Activated CD4-positive, CD25-positive, alpha-beta regulatory T cell treated with anti-CD3 and anti-CD28 coated beads, Interleukin-2, amount 50 U/mL, for 72 hours (primary cell): ENCODE measurements at places on chromosomes 5 and 9.

- no peak for DNase-seq
These were observed 1.5 kb downstream of the RMRP start for GRCh38 chr9:35656348-35656747.

DNA sequence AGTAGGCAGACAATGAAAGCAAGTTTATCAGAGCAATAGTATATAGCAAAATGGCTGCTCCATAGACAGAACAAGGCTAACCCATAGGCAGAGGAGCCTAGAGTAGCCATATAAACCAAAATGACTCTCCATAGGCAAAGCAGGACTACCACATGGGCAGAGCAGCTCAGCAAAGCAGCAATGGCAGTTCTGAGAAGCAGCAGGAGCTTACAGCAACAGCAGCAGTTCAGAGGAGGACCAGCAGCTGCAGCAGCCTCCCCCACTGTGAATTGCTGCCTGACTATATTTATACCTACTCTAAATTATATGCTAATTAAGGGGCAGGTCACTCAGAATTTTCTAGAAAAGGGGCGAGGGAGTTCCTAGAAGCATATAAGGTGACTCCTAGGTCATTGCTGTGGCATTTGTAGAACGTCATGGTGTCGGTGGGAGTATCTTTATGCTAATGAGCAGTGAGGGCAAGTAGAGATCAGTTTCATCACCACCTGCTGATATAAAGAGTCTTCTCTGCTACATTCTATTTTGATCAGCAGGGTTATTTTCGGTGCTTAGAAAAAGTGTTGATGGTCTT is 1115.5 kb downstream of the DTWD2 start:
- no peak for DNase-seq

DNA sequence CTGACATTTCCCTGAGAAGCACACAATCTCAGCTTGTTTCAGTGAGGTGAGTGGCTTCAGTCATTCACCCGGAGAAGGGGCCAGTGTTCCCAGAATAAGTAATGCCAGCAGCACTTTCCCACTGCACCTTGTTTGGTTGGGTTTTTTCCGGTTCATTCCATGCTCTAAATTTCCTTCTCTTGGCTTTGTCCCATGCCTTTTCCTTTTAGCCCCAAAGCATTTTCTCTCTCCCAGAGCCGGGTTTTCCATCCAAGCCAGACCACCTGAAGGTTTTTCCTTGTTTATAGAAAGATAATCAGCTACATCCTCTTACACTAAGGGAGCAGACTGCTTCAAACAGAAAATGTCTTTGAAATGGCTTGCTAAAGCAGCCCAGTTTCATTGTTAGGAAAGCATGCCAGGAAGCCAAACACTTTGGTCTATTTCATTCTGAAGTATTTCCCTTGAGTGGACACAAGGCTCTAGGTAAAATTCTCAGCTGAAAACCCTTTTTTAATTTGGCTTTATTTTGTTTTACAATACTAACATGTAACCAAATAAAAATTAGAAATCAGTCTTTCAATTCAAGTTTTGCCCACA is 501.6 kb downstream of the DTWD2 start:
- DNase-seq, result no peak

- DNase-seq, result no peak
These were observed 17.0 kb downstream of the ERAP2 start for GRCh38 chr5:96893342-96893741.

DNA sequence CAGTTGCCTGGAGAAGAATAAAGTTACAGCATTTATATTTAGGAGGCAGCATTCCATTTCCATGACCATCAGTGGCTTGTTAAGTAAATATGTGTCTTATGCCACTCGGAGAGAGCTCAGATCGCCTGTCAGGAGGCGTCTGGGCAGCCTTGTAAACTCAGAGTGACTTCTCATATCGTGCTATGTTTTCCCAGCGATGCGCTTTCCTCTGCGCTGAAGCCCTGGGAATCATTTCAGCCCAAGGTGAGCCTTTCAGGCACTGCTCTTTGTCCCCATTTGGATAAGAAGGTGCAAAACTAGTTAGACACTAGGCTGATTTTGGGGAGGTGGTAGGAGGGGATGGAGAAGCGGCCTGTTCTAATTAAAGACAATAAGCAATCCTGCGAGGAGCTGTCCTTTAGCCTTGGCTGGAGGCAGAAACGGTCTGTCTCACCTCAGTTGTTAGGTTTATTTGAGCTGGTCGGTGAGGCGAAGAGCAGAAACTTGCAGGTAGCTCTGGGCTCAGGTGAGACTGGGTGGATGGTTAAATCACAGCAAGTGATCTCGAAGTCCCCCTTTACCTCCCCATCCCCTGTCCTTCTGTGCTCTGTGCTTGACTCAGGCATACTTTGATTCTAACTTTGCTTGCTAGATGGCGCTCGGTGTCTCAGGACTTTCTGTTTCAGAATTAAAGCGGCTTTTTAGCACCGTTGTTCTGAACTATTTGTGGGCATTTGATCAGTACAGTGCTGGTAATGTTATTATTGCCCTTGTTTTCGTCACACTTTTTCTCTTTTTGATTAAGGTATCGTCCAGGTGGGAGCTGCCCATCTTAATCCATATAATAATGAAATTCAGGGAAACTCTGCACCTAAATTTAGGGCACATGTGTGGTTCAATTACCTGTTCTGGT is 24.6 kb downstream of the NR2F1 start:
- DNase-seq, result no peak

DNA sequence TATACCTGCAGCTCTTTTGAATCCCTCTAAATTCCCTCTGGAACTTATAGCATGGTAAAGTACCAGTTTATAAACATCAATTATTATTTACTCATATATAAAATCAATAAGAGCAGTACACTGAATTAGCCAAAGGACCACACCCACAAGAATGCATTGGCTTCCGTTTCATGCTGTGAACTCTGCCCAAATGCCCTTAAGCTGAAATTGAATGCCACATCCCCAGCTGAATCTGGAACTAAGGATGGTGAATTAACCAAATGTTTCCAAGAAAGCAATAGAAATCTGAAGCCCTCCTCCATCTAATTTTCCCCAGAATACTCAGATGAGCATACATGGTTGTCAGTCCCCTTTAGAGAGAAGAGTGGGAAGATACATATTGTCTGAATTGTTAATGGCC is 436.4 kb upstream of the FTMT start:
- DNase-seq, result no peak

DNA sequence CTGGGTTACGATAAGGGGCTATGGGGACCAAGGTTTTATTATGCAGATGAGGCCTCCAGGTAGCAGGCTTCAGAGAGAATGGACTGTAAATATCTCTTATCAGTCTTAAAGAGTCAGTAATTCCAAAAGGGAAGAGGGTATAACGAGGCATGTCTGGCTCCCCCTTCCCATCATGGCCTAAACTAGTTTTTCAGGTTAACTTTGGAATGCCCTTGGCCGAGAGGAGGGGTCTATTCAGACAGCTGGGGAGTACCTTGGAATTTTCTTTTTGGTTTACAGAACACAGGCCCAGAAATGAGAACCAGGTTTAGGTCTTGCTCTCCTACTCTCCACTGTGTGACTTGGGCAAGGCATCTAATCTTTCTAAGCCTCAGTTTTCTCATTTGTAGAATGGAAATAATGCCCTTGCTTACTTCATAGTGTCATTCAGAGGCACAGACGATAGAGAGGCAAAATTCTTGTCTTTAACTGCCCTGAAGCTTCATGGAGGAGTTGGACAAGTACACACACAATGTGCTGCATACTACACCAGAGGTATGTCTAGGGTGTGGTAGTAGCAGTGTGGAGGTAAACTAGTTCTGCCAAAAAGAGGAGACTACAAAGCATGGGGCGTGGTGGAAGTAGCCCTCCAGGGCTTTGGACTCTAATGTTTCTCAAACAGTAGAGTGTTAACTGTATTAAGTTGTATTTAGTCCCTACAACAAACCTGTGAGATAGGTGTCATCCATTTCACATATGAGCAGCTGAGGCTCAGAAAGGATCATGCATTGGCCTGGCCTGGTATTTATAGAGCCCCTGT is 45.5 kb downstream of the IRF1 start:
- DNase-seq, result no peak

GRCh38 chr9:22050924-22051323 is 41.8 kb upstream of the CDKN2B start:
- DNase-seq, result no peak

DNA sequence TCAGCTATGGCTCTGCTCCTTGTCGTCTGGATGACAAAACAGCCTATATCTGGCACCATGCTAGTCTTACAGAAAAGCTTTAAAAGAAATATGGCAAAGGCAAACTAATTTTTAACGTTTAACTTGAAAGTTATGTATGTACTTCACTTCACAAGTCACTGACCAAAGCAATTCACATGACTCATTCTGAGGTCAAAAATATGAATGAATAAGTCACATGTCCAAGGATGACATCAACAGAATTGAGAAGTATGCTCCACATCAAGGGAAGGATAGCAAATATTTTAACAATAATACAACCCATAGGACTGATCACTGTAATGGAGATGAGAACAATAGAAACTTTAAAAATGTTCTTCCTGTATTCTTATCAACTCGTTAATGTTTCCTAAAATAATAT is 1072.6 kb upstream of the NUDT12 start:
- DNase-seq, result no peak

- DNase-seq, result no peak
These were observed 777 bp downstream of the GPSM1 start for GRCh38 chr9:136328011-136328621.

DNA sequence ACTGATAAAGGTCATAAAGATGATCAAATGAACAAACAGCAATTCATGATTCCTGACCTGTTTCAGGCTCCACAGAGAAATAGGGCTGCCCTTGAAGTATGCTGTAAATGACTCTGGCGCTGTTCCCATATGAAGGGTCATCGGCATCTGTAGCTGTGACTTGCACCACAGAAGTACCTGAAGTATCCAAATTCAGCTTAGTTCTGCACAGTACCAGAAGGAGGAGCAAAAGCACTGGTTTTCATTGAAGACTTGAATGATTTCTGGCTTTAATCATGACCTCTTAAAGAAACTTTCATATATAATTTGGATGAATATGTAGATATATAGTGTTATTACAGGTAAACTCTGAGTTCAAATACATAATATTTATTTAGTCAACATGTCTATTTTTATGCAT is 109.1 kb downstream of the CDH10 start:
- no peak for DNase-seq

DNA sequence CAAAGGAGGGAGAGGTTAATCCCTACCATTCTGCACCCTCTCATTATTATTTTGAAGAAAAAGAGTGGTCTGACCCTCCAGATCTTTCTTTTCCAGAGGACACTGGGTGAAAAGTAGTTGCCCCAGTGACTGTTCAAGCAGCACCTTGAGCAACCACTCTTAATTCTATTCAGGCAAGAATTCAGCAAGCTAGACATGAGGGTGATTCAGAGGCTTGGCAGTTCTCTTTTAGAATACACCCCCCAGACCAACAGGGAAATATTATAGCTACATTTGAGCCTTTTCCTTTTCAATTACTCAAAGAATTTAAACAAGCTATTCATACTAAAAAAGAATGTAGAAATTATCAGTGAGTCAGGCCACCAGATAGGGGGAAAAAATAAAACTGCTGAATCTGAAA is 178.3 kb downstream of the MRPS30 start:
- DNase-seq, result no peak

- no peak for DNase-seq
These were observed 2.8 kb upstream of the FAM193B start for GRCh38 chr5:177557041-177557647.

GRCh38 chr5:103207011-103207410 is 51.6 kb upstream of the MACIR start:
- DNase-seq, result no peak

DNA sequence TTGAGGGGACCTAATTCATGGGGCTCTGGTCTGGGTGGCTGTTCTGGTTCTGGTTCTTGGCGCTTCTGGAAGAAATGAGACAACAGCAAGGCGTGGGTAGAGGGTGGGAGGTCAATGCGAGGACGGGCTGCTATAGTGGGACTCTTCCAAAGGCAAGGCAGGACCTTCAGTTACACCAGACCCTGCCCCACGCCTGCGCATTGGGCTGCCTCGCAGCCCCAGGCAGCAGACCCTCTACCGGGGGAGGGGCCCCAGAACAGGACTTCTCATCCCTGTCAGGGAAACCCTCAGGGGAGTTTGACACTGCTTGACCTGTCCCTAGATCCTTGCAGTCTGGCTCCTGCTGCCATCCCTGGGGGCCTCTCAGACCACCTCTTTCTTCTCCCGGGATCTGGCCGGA is 18.5 kb downstream of the CCDC69 start:
- no peak for DNase-seq

GRCh38 chr9:81321551-81321950 is 367.8 kb downstream of the TLE1 start:
- no peak for DNase-seq

GRCh38 chr5:124996023-124996763 is 249.8 kb upstream of the ZNF608 start:
- no peak for DNase-seq

DNA sequence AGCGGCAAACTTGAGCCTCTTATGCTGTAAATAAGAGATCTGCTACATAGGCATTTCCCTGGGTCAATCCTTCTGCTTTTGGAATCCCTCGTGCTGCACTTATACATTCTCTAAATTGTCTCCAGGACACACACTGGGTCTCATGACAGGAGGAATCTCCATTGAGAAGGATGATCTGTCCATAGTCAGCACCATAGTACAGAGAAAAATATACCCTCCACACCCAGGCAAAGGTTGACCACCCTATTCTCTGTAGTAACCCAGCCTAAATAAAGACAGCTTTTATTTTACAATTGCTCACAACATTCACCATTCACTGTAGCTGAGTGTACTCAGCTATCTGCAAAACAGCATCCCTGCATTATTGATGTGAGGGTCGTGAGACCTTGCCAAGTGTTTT is 111.2 kb downstream of the SV2C start:
- no peak for DNase-seq

DNA sequence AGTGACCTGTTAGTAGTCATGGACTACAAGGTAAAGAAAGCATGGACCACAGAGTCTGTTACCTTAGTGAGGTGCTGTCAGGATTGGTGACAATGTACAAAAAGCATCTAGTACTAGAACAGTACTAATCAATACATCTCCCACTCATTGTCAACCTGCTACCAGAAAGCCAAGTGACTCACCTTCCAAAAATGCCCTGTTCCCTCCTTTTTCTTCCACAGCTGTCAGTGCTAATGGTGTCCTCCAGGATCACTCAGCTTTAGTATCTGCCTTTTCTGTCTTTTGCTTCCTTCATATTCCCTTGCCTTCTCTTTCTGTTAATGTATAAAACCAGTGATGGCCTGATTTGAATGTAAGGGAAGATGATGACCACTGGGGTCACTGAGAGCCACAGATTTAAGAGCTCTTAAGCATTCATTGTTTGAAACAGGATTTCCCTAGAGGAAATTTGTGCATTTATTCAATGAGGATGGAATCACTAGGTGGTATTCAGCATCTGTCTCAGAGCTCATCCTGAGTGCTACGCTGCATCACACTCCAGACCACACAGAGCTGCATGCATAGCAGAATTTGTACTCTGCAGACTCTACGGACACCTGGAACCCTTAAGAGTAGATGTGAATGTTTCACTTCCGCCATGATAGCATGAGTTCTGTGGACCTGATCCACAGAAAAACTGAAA is 71.0 kb downstream of the SV2C start:
- no peak for DNase-seq

GRCh38 chr9:126207256-126207655 is 119.4 kb upstream of the MVB12B start:
- no peak for DNase-seq

- no peak for DNase-seq
These were observed 250.3 kb downstream of the ASTN2 start for GRCh38 chr9:117164512-117164911.
